CD4-positive, alpha-beta T cell treated with Interleukin-15 for 4 hours (primary cell): ENCODE measurements at places on chromosomes 3 and 15.

DNA sequence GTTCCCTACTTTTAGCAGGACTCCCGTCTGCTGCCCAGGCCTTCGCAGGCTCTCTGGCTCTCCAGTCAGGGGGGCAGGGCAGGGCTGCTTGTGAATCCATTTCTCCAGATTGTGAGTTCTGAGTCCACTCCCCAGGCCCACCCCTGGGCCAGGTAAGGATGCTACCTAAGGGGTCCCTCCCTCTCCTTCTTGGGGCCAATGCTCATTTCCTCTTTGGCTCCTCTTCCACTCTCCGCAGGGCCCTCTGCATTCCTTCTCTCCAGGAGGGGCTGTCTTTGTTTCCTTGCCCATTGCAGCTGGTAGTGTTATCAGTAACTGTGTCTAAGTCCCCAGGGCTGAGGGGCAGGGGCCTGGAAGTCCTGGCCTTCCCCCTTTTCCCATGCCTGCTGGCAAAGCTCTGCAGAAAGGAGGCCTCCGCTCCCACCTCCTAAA is 13.0 kb upstream of the CACNA2D2 start:
- DNase-seq = no peak

GRCh38 chr3:129777806-129778205 is 115.7 kb downstream of the TMCC1 start:
- DNase-seq = no peak

- DNase-seq = no peak
Observed at GRCh38 chr15:98562331-98562937, 85.9 kb upstream of the IGF1R start.

- DNase-seq = no peak
Observed at GRCh38 chr15:42759093-42759492, 22.2 kb upstream of the CDAN1 start.

GRCh38 chr3:90025019-90025418 is 917.6 kb downstream of the EPHA3 start:
- no peak for DNase-seq
